ENCODE measurements at places on chromosomes 7 and 10. TPM values are rescaled to one million over a fixed set of nuclear protein-coding genes. Genes with fewer than 3 reads are reported as not detected.

- DNase-seq: no peak
These were observed 66.3 kb upstream of the SP4 start for GRCh38 chr7:21361413-21362125.

DNA sequence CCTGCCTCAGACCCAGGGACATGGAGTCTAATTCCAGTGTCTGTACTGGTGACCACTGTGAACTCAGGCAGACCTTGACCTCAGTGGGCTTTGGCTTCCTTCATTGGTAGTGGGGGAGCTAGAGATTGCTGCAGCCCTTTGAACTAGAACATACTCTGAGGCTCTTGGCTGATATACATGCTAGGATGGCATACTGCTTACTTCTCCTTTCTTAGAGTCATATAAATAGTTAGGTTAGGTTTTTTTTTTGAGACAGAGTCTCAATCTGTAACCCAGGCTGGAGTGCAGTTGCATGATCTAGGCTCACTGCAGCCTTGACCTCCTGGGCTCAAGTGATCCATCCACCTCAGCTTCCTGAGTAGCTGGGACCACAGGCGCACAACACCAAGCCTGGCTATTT, 49.7 kb downstream of the TMEM178B start:
- no peak for DNase-seq

- no peak for DNase-seq
These were observed 83.9 kb downstream of the TCF7L2 start for GRCh38 chr10:113033991-113034390.

CACNA2D1 gene
- 18.2 TPM for total RNA-seq

- no peak for DNase-seq
These were observed 33.4 kb upstream of the ABLIM1 start for GRCh38 chr10:114691442-114691941.

HOXA5 gene
- 8.8 TPM for total RNA-seq

DNA sequence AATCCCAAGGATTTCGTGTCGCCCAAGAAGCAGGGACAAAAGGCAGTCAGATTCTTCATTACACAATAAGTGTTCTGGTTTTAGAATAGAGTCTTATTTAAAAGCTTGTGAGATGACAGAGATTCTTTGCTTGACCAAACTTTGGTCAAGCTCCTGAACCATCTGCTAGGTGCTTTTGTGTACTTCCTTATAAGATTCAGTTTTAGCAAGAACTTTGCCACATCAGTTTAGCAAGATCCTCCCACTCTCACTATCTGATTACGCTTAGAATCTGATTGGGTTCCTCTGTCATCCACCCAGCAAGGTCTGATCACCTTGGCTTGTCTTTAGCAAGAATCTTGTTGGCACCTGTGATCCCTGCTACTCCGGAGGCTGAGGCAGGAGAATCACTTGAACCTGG, 38.2 kb upstream of the SDHAF3 start:
- no peak for DNase-seq

DNA sequence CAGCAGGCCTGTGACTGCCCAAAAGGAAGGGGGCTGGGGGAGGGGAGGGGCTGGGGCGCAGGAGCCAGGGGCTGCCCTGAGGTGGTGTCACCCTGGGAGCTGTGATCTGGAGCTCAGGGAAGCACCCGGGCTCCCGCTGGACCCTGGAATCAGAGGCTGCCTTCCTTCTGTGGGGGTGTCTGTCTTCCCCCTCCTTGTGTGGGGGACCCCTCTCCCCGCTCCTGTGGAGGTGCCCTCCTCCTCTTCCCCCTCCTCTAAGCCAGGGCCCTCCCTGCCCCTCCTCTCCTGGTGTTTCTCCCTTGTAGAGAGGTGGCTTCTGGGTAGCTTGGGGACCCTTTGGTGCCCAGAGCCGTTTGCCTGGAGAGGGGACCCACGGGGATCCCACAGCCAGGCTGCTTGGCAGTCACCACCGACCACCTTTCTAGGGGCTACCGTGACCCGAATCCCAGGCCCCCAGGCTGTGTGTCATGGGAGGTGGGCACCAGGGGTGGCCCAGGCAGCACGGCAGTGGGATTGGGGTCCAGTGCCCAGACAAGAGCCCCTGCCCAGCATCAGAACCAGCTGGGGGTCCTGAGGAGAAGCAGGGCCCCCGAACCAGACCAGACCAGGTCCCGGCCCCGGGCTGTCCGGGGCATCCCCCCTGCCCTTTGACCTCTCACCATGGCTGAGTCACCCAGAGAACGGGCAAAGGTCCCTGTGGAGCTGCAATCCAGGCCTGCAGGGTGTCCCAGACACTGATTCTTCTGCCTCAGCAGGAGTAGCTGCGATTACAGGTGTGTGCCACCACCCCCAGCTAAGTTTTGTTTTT, 741 bp downstream of the PRAP1 start:
- no peak for DNase-seq

- DNase-seq: no peak
These were observed 563.0 kb upstream of the SEMA3D start for GRCh38 chr7:85749696-85750453.

- DNase-seq: no peak
These were observed 94.2 kb downstream of the MTPAP start for GRCh38 chr10:30254926-30255325.

DNA sequence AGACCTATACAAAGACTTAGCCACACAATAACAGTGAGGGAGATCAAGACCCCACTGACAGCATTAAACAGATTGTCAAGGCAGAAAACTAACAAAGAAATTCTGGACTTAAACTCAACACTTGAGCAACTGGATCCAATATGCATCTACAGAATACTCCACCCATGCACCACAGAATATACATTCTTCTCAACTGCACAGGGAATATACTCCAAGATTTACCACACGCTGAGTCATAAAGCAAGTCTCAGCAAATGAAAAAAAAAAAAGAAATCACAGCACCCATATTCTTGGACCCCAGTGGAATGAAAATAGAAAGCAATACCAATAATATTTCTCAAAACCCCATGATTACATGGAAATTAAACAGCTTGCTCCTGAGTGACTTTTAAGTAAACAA, 680.2 kb downstream of the PCDH15 start:
- DNase-seq: no peak

DNA sequence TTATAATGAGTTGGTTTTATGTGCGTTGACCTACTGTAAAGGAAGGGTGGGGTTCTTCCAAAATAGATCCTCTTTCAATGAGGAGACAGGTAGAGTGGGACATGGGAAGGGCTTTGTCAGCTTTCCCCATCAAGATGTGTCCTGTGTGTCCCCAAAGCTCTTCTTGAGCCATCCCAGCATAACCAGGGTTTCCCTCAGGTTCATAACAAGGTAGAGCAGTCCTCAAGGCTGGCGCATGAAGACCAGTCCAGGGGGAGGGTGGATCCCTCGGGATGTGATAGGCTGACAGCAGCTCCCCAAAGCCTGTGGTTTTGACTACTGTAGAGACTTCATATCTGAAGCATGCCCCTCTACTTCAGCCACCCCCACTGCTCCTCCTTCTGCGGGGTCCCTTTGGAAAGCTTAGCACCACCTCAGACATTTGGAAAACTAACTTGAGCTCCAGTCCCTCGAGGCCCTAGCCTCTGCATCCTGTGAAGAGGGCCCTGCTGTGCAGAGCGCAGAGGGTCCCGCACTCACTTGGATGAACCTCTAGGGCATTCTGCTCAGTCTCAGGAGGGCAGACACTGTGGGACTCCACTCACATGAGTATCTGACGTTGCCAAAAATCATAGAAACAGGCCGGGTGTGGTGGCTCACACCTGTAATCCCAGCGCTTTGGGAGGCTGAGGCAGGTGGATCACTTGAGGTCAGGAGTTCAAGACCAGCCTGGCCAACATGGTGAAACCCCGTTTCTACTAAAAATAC, 1.1 kb upstream of the GIMAP8 start:
- no peak for DNase-seq

VAX1 gene
- total RNA-seq: not detected

DNA sequence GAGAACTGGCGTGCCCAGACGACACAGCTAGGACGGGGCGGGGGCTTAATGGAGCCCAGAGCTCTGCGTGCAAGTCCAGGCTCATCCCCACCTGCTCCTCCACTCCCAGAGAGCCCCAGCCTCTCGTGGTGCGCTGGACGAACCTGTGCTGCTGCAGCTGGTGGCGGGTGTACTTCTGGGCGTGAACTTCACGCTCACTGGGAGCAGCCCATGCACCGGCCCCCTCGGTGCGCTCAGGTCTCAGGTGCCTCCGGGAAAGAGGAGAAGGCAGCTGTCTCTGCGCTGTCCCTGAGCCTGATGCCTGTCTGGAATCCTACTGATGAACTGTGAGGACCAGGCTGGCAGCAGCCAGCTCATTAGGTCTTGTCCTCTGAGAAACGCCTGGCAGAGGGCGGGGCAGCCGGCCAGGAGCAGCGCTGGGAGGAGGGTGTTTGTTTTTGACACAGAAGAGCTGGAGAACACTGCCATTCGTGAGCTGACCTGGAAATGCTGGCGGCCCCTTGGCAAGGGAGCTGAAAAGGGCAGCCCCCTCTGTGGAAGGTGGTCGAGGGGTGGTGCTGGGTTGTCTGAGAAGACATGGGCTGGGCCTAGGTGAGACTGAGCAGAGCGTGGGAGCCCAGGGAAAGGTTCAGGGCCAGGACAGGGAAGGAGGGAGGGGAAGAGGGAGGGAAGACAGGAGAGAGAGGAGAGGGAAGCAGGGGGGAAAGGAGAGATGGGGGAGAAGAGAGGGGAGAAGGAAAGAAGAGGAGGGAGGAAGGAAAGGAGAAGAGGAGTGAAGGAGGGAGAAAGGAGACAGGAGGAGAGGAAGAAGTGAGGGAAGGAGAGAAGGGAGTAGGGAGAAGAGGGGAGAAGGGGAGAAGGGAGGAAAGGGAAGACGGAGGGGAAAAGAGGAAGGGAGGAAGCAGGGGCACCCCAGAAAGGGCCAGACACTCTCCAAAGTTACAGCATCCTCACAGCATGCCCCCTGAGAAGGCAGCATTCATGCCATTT, 53.5 kb upstream of the TNS3 start:
- no peak for DNase-seq

Measured in spleen (tissue), 13 donors.